ENCODE measurements at places on chromosomes 5 and 9.

- DNase-seq, result no peak
Observed at GRCh38 chr5:14197056-14197455, 53.9 kb downstream of the TRIO start.

DNA sequence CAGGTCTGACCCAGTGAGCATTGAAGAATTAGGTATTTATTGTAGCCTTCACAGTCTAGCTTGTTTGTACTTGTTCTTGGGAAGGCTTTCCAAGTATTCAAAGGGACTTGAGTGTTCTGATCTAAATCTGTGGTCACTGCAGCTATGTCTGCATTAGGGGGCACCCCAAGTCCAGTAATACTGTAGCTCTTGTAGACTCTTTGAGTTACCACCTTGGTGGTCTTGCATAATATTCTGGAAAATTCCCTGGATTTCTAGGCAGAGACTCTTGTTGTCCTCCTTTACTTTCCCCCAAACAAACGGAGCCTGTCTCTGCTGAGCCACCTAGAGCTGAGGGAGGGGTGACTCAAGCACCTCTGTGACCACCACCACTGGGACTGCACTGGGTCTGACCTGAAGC is 149.5 kb upstream of the DHFR start:
- DNase-seq, result no peak

DNA sequence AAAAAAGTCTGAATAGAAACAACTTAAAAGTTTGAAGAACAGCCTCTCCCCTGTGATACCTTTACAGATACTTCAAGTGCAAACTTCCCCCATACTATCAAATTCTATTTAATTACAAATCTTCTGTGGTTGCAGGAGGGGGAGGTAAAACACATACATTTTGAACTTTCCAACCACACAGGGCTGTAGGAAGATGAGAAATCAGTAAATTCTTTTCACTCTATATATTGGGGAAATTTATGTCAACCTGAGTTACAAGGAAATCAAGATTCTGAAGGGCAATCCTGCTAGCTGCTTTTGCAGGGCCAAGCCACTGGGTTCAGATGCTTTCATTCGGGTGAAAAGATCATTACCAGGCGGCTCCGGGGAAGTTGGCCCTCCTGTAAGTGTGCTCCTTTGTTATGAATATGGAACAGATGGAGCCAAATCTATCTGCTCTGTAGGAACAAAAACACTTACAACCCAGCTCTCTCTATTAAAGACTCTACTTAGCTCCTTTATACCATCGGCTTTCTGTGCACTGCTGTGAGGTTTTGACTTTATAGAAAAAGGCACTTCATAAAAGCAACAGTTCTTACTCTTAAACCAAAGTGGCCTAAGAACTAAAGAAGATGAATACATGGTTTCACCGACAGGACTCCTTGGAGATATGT is 269.1 kb downstream of the EFNA5 start:
- DNase-seq, result no peak

DNA sequence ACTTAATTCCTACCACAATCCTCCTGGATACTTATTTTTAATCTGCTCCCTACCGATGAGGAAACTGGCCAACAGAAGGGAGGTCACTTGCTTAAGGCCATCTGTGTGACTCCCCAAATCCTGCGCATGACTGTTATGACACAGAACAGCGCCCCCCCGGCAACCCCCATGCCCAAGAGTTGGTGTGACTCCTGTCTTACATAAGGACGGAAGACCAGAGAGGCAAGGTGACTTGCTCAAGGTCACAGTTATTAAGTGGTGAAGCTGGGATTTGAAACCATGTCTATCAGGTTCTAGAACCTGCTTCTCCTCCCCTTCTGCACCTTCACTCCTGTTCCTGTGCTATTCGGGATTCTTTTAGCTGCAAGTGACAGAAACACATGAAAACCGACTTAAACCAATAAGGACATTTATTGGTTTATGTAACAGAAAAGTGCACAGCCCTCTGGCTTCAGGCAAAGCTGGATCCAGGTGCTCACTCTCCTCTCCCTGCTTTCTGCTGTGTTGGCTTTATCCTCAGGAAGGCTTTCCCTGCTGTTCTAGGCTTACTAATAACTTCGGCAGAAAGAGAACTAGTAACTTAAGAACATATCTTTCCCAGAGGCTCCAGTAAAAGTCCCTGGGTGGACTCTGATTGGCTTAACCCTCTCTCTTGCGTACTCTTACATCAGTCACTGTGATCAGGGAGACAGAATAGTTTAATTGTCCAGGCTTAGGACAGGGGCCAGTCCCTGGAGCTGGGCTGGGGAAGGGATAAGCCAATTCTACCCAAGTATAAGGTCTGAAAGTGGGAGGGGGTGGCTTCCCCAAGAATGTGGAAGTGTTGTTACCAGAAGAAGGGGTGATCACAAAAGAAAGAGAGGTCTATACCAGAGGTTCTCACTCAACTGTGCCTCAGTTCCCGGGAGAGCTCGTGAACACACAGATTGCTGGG is 43.7 kb downstream of the FGF18 start:
- no peak for DNase-seq

- no peak for DNase-seq
Observed at GRCh38 chr9:94922098-94922607, 195.7 kb downstream of the AOPEP start.

Measured in NCI-H146 (cell line).